ENCODE measurements at places on chromosomes 16 and 17. TPM values are rescaled to one million over a fixed set of nuclear protein-coding genes. Genes with fewer than 3 reads are reported as not detected.

The CCL5 gene
- total RNA-seq: 2.6 TPM

The WNT9B gene
- 0.62 TPM for total RNA-seq

DNA sequence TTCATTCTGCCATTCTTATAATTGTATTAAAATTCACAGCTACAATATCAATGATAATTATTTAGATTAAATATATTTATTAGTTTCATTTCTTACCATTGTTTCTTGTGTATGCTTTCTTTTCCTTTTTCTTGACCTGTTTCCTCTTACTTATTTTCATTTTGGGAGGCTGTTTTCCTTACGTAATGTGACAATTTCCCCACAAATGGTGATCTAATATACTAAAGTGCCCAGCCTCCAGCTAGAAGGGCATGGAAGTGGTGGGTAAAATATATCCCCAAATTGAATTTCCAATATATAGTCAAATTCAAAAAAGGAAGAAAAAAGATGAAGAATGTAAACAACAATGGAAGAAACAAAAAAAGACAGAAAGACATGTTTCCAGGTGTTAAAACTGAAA lies 1.5 kb upstream of the ABCA6 start:
- no peak for DNase-seq

The OR3A1 gene
- total RNA-seq: not detected

- DNase-seq: no peak
These were observed 8.3 kb downstream of the ZDHHC7 start for GRCh38 chr16:85003076-85003475.

The TP53TG3B gene
- not detected for total RNA-seq

DNA sequence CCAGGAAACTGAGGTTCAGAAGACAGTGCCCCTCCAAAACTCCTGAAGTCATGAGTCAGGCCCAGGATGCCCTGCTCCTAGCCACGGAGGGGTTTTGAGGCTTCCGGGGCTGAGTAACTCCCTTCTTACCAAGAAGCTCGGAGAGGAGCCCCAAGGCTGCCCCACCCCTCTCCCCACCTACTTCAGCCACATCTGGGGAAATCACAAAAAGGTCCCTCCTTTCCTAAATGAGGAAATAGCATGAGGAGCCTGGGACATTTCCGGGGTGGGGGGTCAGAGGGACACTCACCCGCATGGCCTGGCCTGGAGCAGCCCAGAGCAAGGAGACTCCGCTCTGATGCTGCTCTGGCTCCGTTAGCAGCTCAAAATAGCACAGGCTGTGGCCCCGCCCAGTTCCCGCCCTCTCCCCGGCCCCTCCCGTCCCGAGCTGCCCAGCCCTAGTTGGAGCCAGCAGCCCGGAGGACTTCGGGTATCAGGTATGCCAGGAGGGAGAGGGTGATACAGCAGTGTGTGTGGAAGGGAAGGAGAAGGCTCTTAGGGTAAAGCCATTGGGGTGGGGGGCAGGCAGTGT lies 40.1 kb downstream of the MYO18A start:
- peak; percentile 97 for DNase-seq

GRCh38 chr16:78862022-78862421 lies 738.5 kb downstream of the MAF start:
- no peak for DNase-seq

The ZNF207 gene
- total RNA-seq: 83.7 TPM

The KRTAP3-1 gene
- not detected for total RNA-seq

- DNase-seq: no peak
These were observed 638.0 kb downstream of the MAF start for GRCh38 chr16:78962457-78962929.

DNA sequence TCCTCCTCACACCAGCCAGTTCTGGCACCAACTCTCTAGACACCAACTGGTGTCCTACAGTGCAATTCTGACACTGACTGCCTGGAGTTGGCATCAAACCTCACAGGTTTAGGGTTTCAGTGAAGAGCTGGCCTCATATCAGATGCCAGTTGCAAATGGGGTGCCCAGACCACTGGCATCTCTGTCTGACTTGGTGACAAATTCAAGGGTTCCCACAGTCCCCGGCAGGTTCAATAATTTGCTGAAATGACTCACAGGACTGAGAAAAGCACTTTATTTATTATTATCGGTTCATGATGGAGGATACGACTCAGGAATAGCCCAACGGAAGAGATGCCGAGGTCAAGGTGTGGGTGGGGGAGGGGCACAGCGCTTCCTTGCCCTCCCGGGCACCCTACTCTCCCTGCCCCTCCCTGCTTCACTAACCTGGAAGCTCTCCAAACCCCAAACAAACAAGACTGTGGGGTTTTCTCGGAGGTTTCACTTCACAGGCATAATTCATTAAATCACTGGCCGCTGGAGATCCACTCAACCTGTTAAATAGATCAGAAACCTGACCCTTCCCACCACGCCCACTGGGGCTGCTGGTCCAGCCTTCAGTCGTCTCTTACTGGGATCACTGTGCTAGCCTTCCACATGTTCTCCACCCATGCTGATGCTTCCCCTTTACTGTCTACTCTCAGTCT lies 1.7 kb upstream of the NLRP1 start:
- DNase-seq: no peak

- no peak for DNase-seq
These were observed 57.0 kb downstream of the GRB2 start for GRCh38 chr17:75348386-75349012.

DNA sequence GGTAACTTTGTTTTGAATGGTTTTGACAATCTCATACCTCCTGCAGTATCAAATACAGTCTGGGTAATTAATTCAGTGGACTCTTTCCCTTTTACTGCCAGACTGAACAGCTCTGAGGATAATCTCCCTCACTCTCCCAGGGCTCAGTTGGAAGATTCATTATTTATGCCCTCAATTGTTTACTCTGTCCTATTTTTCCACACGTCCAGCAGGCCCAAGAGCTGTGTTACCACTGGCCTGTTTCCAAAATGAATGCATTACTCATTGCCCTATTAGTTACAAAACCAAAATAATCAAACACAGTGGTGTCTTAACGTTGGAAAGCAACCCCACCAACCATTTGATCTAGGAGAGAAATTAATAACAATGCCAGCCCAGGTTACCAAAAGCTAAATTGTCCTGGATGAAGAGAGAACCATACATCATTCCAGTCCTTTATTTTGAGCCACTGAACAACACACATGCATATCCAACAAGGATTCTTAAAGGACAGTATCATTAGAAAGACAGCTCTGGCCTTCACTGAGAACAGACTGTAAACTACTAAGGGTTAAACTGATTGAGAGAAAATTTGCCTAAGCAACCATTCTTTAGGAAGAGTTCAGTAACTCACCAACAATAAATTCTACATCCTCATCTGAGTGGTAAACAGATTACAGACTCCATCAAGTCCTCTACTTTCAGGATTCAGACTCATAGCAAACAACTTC lies 34.5 kb downstream of the FAM222B start:
- DNase-seq: no peak

DNA sequence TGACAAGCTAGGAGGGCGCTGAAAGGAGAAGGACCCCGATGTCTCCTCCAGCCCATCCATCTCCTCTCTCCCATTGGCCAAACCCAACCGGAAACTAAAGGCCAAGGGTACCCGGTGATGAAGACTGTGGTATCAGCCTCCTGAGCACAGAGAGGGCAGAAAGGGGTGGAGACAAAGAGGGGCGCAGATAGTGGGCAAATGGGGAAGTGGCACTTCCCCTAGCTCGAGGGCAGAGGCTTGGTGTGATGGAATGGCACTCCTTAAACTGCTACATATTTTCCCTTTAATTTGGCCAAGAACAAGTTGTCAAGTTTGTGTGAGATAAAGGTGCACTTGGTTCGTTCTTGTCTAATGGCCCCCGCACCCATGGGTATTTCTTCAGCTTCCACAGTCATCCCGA lies 27.8 kb downstream of the IL4R start:
- no peak for DNase-seq

DNA sequence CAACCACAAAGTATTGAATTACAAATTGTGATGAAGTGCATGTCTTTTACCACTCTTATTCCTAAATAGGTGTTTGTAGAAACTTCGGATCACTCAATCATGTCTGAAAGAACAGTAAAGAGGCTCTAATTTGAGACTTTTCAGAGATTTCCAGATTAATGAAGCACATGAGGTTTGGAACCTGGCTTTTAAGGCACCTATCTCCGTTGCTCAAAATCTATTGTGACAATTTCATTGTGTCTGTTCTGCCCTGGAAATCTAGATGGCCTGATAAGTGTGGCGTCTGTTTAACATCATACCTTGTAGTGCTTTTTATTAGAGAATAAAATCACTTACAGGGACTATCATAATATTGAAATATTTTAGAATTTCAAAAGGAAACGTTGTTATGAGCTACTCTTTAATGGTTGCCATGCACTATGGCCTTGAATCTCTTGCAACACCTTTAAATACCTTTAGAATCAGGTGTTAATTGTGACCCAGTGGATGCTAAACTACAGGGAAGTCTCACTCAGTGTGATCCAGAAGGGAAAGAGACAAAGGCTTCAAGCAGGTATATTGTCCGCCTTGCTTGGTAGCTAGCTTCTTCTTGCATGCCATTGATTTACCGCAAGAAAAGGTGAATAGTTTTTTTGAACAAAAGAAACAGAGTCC lies 210.3 kb downstream of the CNTNAP4 start:
- no peak for DNase-seq

GRCh38 chr16:386641-387156 lies 4.9 kb upstream of the PGAP6 start:
- DNase-seq: no peak

- DNase-seq: no peak
These were observed 324.2 kb downstream of the PMP22 start for GRCh38 chr17:14940938-14941265.

The PMP22 gene
- 91.8 TPM for total RNA-seq

The SLC16A6 gene
- total RNA-seq: 0.19 TPM

GRCh38 chr17:46191322-46192188 lies 1.7 kb downstream of the KANSL1 start:
- no peak for DNase-seq

The CRK gene
- 43.4 TPM for total RNA-seq

DNA sequence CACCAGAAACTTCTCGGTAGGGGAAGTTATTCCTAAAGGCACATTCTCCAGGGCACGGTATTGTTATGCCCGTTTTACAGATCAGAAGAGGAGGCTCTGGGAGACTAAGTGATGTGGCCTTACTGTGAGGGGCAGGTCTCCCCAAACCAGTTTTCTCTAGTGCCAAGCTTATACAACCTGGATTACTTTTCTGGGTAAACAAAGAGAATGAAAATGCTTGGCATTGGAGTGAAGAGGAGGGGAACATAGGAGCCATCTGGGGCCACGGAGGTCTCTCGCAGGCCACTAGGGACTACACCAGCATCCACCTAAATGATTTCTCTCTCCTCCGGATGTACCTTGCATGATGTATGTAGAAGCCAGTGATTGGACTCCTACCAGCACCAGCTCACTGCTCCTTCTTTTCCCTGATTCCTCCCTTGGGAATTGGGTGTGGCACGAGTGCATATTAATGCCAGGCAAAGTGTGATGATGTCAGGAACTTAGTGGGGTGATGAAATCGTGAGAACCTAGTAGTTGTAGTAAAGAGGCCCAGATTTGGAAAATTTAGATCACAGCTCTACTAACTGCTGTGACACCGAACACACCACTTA lies 674 bp downstream of the TOM1L1 start:
- no peak for DNase-seq

GRCh38 chr16:57571098-57571497 lies 28.7 kb downstream of the ADGRG5 start:
- no peak for DNase-seq

GRCh38 chr17:66935717-66936116 lies 28.8 kb upstream of the CACNG4 start:
- DNase-seq: no peak

The WIPF2 gene
- total RNA-seq: 13.3 TPM

DNA sequence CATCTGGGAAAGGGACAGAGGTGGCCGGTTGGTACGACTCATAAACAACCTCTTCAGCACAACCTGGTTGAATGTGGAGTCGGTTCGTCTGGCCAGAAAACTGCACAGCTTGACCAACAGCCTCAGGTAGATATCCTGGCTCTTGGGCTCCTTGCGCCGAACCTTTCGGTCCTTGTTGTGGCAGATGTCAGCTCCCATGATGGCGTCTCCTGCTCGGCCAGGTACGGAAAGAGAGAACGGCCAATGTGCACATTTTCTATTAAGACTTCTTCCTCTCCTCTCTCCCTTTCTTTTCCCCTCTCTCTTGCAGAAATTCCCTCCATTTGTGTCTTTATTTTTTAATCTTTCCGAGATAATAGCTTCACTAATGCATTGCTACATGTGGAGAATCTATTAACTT lies 41.8 kb upstream of the CNTNAP4 start:
- DNase-seq: no peak

DNA sequence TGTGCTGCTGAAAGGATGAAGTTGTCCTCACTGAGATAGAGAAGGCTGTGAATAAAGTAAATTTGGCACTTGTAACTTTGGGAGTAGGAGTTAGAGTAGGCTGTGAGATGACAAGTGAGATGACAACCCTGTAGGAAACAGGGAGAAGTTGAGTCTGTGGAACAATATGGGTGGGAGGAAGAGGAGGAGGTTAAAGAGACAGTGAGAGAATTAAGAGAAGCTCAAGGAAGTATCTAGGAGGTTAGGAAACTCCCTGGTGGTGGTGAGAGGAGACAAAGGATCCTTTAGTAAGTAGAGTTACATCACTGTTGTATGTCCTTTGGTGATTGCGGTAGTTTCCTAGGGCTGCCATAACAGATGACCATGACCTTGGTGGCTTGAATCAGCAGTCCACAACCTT lies 10.7 kb upstream of the HSD17B2 start:
- DNase-seq: no peak

The KRT33A gene
- not detected for total RNA-seq

DNA sequence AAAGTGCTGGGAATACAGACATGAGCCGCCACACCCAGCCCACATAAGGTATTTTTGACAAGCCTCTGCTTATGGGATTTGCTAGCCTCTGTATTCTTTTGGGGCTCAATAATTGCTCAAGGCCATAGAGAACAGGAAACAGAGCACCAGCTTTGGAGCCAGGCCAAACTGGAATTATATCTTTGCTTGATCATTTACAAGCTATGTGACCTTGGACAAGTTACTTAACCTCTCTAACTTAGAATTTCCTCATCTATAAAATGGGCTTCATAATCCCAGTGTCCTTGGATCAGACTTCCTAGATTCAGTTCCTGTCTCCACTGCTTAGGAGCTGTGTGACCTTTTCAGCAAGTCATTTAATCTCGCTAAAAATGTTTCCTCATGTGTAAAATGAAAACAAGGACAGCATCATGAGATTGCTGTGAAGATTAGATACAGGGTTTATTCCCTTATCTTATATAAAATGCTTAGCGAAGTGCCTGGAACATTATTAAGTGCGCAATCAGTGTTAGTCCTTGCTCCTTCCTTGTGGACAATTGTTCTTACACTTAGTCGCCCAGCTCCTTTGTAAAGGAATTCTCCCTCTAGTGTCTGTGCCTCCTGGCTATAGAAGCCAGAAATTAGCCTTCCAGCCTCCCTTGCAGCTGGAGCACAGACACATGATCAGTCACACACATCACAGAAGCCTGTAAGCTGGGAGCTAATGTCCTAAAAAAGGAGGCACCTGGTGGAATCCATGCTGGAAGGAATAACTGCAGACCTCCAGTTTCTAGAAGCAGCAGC lies 16.6 kb downstream of the KRT9 start:
- DNase-seq: no peak

DNA sequence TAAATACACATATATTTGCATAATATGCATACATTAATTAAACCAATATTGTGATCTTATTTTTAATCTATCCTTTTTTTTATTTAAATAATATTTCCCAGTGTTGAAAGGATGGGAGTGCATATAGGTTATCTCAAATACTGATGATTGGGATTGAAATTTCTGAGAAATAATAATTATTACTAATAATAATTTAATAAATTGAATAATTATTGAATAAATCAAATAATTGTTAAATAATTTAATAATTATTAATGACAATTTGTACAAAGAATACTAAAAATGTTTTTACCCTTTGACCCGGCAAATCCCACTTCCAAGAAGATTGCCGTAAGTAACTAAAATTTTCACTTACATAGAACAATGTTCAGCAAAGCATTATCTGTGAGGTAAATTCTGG lies 148.9 kb downstream of the ZNF18 start:
- DNase-seq: no peak

The KRTAP9-2 gene
- not detected for total RNA-seq
